Stimulated activated CD4-positive, alpha-beta T cell treated with anti-CD3 and anti-CD28 coated beads, Interleukin-12 subunit alpha, Interleukin-12 subunit beta, amount 100 ng/mL, for 4 hours (primary cell): ENCODE measurements at places on chromosomes 5 and 9.

GRCh38 chr9:111349766-111350165 lies 19.7 kb upstream of the OR2K2 start:
- no peak for DNase-seq

- DNase-seq, result no peak
These were observed 215.0 kb upstream of the PANK3 start for GRCh38 chr5:168793841-168794837.

GRCh38 chr5:88377705-88378656 lies 109.3 kb upstream of the TMEM161B start:
- DNase-seq, result no peak

DNA sequence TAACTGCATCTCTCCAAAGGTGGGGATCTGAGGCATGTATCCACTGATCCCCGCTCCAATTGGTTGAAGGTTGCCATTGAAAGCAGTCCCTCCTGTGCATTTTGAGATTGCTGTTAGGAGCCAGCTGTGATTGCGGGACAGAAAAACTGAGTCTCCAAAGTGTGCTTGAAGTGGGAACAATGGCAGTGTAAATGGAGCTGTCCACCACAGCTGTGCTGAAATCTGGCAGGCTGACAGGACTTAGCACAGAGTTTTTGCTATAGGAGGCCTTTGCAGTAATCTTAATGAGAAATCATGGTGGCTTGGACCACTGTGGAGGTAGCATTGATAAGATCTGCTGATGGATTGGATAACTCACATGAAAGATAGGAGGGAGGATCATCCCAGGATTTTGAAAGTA lies 3.3 kb downstream of the RNF20 start:
- no peak for DNase-seq

DNA sequence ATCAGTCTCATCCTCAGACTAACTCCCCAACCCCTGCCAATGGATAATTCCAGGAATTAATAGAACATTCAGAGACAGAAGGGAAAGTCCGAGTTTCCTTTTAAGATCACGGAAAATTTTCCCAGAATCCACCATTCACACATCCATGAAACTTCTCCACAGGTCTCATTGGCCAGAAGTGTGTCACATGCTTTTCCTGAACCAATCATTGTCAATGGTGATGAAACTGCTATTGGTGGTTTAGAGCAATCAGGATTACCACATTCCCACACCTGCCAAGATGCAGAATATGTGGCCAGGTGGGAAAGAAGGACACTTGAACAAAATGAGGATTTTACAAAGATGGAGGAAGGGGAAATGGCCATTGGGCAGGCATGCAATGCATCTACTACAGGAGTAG lies 29.3 kb upstream of the SNX2 start:
- DNase-seq, result no peak

GRCh38 chr9:77896938-77897667 lies 134.5 kb downstream of the GNAQ start:
- DNase-seq, result no peak

DNA sequence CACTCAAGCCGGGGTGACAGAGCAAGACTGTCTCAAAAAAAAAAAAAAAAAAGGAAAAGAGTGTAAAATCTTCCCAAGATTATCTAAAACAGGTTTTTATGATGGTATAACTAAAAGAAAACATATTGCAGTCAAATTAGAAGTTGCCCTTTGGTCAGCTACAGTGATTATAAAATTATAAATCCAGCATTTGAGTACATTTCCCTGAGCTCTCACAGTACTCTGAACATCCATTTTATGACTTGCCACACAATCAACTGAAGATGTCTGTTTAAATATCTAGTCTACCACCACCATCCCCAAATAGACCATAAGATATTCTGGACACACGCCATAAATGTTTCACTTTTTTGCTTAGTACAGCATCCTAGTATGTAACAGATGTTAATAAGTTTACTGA lies 77.0 kb downstream of the CSF2 start:
- no peak for DNase-seq

DNA sequence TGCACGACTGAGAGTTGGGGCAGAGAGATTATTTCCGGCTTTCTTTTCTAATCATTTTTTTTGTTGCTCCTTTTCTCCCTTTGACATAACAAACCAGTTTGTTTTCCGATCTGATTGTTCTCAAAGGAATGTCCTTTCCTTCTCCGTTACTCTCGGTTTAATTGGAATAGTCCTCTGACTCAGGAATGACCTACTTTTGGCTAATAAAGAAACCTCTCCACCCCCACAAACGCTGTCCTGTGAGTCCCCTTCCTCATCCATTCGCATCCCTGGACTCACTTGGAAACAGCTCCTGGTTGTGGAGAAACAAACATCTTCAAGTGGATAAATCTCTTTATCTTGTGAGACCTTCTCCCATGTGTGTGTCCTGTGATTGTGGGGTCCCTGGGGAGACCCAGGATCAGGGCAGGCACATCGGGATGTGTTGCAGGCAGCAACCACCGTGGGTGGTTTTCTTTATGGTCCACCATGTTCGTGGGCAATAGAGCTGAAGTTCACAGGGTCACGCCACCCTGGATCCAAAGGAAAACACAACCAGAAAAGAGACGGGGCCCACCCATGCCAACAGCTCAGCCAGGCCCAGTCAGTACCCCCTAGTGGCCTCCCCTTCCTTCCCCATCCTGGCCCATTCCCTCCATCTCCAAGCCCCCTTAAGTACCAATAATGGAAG lies 45.2 kb upstream of the NEK6 start:
- no peak for DNase-seq
